Activated naive CD8-positive, alpha-beta T cell treated with anti-CD3 and anti-CD28 coated beads, Interleukin-2, amount 10 ng/mL, durations not matched to agents 7 days and 5 days (primary cell): ENCODE measurements at places on chromosomes 1 and 21. TPM values are rescaled to one million over a fixed set of nuclear protein-coding genes. Genes with fewer than 3 reads are reported as not detected.

Gene ITGB2
- total RNA-seq, result 416 TPM

Gene SRM
- 85.0 TPM for total RNA-seq

Gene MYOC
- total RNA-seq, result not detected

Gene LIPI
- total RNA-seq, result not detected

Gene AGBL4
- total RNA-seq, result not detected

Gene VWA1
- total RNA-seq, result 0.85 TPM

Gene KCNQ4
- 1.5 TPM for total RNA-seq

Gene PRUNE1
- total RNA-seq, result 22.9 TPM

Gene CRYZL1
- 39.2 TPM for total RNA-seq

Gene TNFAIP8L2
- total RNA-seq, result 21.2 TPM

Gene BPNT1
- 23.3 TPM for total RNA-seq

Gene ST6GALNAC5
- not detected for total RNA-seq
